ENCODE measurements at places on chromosomes 12 and 14. TPM values are rescaled to one million over a fixed set of nuclear protein-coding genes. Genes with fewer than 3 reads are reported as not detected.
A peak's percentile ranks its signal among the peaks of the same experiment; 100 is the strongest.

Gene ETFBKMT
- total RNA-seq: 0.64 TPM

Gene FAIM2
- total RNA-seq: 0.08 TPM

Gene GPR132
- 23.9 TPM for total RNA-seq

DNA sequence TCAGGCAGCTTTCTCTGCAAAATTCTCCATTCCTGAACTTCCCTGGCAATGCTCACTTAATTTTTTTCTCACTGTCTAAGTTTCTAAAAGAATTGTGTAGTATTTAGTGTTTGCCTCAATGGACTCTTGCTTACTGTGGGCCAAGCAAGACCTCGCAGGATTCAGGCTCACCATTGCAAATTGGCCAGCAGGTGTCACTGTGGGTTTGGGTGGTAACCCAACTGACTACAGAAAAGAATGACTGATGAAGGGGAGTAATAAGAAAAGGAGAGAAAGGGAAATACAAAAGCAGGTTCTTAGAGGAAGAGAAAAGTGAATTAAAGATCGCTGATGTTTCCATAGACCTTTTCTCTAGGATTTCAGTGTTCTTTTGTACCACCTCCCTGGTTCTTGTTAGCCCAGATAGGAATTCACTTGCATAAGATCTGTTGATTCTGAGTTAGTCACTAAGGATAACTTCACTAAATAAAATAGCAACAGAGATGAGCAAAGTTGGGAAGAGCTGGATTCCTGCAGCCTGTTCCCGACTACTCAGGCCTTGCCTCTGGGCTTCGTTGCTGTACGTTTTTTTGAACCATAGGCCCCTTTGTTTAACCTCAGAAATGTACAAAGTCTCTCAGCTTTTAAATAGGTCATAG, 386.5 kb upstream of the DDHD1 start:
- DNase-seq: peak; percentile 40

Gene OTX2
- total RNA-seq: not detected

GRCh38 chr12:115261691-115262398, 577.9 kb upstream of the TBX3 start:
- DNase-seq: no peak

Gene VWF
- 0.24 TPM for total RNA-seq

DNA sequence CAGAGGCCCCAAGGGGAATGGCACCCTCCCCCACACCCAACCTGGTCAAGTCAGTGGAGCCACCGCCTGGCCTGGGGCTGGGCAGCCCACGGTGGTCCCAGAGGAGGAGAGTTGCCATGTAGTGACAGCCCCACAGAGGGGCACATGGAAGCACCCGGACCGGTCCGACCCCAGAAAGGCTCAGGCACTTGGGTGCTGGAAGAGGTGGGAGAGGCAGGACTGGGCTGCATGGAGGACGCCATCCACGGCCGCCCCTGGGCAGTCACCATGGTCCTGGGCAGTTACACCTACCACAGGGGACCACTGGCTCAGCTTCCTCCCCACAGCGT, 37.9 kb upstream of the TMEM179 start:
- no peak for DNase-seq

GRCh38 chr12:51270067-51270950, at the start of gene SMAGP:
SMAGP (minus strand) TSS chr12:51270415; CDS start chr12:51269278, 1,137 bp downstream.
- peak; percentile 67 for DNase-seq

DNA sequence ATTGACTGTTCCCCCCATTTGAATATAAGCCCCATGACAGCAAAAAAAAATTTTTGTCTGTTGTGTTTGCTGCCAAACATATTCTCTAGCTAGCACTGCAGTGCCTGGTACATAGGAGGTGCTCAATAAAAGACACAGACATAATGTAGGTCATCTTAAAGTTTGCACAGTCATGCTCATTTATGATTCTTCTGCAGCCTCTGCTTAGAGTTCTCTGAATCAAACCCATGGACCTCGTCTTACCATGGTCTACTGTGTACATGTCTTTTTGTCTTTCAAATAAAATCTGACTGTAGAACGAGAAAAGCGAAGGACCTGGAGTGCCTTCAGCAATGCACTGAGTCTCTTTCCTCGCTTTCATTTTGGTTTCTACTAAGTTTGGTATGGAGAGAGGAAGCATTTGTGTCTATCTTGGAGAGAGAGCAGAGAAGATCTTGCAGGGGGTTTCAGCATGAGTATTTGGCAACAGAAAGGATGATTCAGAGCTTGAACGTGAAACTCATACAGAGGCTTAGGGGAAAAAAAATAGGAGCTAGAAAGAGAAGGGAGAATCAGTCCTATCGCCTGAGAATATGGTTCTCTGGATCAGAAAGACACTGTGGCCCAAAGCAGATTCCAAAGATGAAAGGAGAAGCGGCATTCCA, 38.8 kb upstream of the TMCC3 start:
- no peak for DNase-seq

- DNase-seq: no peak
These were observed 84.9 kb downstream of the PHETA1 start for GRCh38 chr12:111283966-111284365.

DNA sequence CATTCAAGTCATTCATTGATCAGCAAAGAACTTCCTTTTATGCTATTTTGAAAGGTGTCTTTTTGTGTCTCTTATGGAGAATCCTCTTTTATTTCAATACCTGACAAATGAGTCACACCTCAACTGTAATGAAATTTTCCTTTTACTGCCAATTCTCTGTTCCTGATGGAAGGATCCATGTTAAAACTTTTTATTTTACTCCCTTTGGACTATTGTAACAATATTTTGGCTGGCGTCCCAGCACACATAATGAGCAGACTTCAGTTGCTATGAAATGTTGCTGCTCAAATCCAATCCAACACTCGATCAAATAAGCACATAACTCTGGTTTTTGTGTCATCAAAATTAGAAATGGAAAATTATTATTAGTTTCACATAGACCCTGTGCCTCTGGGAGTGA, 21.9 kb upstream of the SLC15A5 start:
- DNase-seq: no peak

Gene SERPINA5
- total RNA-seq: not detected

- DNase-seq: no peak
These were observed 36.7 kb upstream of the CSRP2 start for GRCh38 chr12:76915361-76916169.

- peak; percentile 40 for DNase-seq
These were observed 95.6 kb downstream of the GAS2L3 start for GRCh38 chr12:100668945-100669536.

Gene TEDC1
- total RNA-seq: 34.9 TPM

- DNase-seq: no peak
These were observed 456.7 kb downstream of the SLC16A7 start for GRCh38 chr12:60052483-60052882.

Gene AICDA
- total RNA-seq: not detected

DNA sequence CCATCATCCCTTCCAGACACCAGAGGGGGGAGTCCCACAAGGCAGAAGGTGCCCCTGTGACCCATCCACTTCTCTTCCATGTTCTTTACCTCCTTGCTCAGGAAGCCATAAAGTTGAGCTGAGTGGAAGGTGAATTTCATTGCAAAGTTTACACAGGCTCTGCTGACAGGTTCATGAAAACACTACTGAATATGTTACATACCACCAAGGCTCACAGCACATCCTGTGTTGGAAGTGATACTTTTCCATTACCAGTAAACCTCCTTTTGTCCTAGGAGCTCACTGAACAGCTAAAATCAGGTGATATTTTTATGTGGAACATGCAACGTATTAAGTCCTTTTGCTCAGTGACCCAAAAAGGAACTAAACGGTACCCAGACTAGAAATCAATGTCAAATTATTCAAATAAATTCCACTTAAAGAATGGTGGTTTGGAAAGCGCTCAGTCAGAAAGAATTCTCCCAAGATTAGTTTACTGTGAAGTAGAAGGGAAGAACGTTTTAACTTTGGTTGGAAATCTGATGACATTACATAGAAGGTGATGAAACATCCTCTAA, 196.2 kb upstream of the NUDT4 start:
- DNase-seq: no peak

DNA sequence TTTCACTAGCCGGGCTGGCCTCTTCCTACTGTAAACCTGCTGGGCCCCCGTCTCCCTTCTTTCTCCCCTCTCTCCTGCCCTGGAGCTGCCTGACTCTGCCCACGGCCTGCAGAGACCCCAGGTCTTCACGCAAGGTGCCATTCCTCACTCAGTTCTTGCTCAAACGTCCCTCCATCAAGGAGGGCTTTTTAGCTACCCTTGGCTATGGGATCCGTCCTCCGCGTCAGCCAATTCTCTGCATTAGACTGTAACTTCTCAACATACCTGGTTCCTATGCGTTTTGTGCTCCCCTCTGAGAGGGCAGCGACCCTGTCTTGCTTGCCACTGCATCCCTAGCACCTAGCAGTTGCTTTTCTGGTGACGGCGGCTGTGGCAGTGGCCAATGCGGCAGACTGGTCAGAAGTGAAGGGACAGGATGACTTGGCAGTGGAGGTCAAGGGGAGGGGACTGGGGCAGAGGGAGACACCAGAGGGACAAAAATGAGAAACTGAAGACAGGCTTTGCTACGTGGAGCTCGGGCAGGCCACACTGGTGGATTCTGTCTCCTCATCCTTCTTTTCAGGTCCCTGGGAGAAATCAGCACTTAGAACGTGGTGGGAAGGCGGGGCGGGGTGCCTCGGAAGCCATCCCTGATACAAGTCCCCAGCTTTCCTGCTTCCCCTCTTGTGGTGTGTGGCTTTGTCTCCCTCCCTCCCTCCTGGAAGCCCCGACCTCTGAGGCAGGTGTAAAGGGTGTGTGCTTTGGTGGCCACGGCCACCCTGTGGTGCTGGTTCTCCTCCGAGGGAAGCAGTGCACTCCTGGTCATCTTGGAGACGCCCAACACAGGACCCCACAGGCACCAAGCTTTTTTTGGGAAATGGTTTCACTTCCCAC, 1.8 kb downstream of the B3GNT4 start:
- DNase-seq: no peak

Gene ATP2A2
- 148 TPM for total RNA-seq

Data from activated naive CD8-positive, alpha-beta T cell treated with anti-CD3 and anti-CD28 coated beads for 36 hours (primary cell).